ENCODE measurements at places on chromosomes 11 and 22.

DNA sequence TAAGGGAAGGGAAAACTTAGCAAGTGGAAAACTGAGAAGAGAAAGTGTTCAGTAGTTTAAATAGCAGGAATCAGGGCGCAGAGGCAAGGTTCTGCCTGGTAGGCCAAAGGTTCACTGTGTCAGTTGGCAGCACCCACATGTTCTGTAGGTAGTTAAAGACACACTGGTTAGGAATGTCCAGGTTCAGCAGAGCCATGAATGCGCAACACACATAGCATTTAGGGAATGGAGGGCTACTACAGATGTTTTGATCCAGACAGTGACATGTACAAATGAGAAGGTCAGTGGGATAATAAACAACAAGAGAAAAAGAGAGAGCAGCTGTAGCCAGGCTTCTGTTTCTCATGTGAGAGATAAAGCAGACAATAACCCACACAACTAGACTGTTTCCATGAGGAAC lies 56.2 kb upstream of the ARHGAP42 start:
- DNase-seq, result no peak

GRCh38 chr11:13949876-13950275 lies 12.6 kb upstream of the SPON1 start:
- no peak for DNase-seq

- no peak for DNase-seq
Observed at GRCh38 chr11:34331736-34332135, 26.1 kb downstream of the ABTB2 start.

DNA sequence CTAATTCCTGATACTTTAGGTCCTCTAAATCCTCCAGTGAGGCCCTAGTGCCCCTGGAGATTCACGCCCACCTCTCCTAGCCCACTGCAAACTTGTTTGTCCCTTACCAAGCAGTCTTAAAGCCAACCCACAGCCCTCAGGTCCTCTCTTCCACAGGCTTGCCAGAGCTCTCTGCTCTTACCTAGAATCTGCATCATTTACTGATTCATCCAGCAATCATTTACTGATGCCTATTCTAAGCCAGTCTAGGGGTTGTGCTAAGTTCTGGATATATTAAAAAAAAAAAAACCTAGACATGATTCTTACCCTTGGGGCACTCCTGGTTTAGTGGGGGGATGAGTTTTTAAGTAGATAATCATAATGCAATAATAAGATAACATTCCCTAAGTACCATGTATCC lies 43.0 kb upstream of the PLET1 start:
- DNase-seq, result no peak

DNA sequence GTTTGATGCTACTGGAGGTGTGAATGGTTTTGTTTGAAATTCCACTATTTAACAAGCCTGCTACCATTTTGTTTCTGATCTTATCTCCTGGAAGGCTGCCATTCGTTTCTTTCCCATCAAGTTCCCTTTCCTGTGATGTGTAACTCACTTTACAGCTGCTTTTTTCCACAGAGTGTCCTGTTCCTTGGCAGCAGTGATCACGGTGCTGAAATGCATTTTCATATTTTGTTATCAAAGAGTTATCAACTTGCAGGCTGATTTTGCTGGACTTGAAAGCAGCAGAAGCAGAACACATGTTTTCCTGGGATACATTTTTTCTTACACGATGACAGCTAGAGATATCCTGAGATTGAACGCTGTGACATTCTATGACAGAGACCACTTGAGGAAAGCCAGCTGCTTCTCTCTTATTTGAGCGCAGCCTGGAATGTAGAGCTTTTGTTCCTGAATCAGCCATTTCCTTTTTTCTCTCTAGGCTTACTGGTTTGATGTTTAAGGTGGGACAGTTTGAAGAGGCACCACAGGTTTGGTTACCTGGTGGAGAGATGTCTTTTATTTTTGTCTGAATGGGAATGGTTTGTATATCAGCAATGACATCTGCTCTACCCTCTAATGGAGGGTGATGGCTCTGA lies 34.7 kb downstream of the PRR14L start:
- DNase-seq, result no peak

DNA sequence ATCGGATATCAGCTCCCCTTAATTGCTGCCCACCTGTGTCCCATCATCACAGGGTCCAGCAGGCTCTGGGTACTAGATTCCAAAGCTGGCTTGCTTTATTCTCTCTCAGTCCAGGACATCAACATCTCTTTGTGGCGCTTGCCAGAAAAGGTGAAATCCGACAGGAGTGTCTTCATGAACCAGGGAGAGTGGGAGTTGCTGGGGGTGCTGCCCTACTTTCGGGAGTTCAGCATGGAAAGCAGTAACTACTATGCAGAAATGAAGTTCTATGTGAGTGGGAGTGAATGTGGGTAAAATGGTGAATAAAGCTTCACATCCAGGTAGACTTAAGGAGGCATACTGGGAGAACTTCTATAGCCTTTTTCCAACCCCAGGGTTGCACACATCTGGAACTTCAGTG lies 11.0 kb downstream of the HTR3A start:
- DNase-seq, result no peak

DNA sequence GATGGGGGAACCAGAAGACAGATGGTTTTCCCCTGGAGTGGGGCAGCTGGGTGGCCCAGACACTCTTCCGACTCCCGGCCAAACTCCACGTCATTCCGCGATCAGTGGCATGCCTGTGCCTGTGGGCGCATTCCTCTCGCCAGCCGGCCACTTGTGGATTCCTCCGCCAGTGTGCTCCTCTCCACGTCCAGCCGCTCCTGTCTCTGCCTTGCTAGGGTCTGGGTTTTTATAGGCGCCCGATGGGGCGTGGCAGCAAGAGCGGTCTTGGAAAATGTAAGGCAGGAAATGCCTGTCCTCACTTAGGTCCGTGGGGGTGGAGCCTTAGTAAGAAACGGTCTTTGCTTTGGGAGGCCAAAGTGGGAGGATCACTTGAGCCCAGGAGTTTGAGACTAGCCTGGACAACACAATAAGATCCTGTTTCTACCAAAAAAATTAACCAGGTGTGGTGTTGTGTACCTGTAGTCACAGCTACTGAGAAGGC lies 81.6 kb upstream of the SEPTIN5 start:
- no peak for DNase-seq

DNA sequence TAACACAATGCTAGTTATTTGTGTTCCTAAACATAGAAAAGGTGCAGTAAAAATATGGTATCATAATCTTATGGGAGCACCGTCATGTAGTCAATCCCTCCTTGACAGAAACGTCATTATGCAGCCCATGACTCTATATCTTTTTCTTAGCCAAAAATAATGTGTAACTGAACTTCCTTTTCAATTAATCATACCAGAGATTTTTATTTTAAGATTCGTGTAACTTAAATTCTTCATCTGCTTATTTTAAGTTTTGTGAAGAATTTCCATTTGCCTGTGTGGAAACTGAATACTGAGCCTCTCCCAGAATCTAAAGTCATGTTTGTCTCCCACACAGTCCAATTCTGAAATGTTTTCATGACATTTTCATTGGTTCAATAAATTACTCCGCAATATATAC lies 699.1 kb downstream of the KCNA4 start:
- no peak for DNase-seq

- DNase-seq, result no peak
Observed at GRCh38 chr11:77154381-77155081, 26.5 kb downstream of the MYO7A start.

DNA sequence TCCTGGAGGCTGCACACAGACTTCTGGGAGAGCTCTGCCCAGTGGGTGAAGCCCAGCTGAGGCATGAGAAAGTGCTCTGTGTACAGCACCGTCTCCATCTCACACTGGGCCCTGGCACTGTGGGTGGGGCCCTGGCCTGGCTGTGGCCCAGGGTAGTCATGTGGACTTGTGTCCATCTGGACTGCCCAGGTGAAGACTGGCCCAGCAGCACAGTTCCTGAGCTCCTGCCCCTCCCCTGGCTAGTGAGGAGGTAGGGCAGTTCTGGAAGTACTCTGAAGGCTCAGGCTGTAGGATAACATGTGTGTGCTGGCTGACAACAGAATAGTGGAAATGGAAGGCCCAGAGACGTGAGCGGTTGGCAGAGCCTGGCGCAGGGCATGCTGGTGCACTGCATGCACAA lies 35.4 kb downstream of the RSPH14 start:
- DNase-seq, result no peak

GRCh38 chr11:27209562-27210005 lies 153.4 kb downstream of the CCDC34 start:
- peak; percentile 100 for DNase-seq

DNA sequence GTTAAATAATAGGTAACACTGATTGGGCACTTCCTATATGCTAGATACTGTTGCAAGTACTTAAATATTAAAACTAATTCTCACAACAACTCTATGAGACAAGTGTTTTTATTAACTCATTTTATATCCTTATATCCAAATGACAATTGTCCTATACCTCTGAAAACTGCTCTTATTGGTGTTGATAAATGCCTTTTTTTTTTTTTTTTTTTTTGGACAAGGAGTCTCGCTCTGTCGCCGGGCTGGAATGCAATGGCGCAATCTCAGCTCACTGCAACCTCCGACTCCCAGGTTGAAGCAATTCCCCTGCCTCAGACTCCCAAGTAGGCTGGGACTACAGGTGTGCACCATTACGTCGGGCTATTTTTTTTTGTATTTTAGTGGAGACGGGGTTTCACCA lies 41.6 kb downstream of the MRTFA start:
- DNase-seq, result no peak

GRCh38 chr11:92911478-92911877 lies 58.0 kb upstream of the MTNR1B start:
- DNase-seq, result no peak

- DNase-seq, result peak; percentile 75
Observed at GRCh38 chr22:17742527-17742902, 31.8 kb downstream of the BID start.

- DNase-seq, result no peak
Observed at GRCh38 chr11:72179804-72180396, 12.0 kb upstream of the FOLR1 start.
